Naive thymus-derived CD8-positive, alpha-beta T cell (primary cell): ENCODE measurements at places on chromosomes 4 and X.

DNA sequence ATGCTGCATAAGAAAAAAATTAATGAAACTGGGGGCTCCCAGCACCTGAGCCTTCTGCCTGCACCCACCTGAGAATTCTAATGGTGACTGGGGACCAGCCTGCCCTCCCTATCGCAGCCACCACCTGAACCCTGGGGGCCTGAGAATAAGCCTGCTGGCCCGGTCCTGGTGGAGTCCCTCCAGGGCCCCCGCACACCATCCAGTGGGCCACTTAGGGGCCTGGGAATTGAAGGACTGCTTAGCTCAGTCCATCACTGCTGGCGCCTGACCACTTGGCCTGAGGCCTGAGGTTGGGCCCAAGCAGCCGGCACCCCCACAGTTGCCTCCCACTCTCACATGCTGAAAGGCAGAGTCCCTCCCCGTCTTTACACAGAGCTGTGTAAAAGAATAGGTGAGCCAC, 230.8 kb downstream of the ENOX2 start:
- no peaks in the 10 kb centered on the region for H3K27me3 ChIP-seq
- no peaks in the 10 kb centered on the region for H3K4me1 ChIP-seq
- peaks cover 68% of the 10 kb centered on the region for H3K36me3 ChIP-seq
- H3K4me3 ChIP-seq, result no peak overlapping the region
- H3K27ac ChIP-seq, result no peak overlapping the region
- no peak for DNase-seq

DNA sequence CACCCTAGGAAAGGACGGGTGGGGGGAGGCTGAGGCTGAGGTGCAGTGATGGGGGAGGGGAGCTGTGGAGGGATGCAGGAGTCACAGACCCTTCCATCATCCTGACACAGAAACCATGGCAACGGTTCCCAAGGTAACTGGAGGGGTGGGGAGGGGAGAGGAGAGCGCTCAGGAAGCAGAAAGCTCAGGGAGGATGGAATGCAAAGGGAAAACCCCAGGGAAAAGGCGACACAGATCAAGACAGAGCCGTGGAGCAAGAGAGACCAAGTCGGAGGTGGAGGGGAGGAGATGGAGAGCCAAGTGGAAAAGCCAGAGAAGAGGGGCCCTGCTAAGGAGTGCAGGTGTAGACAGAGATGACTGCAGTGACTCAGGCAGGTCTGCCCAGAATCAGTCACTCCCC, 14.5 kb downstream of the L1CAM start:
- DNase-seq, result no peak
- no peaks in the 10 kb centered on the region for H3K27me3 ChIP-seq
- no peaks in the 10 kb centered on the region for H3K36me3 ChIP-seq
- H3K27ac ChIP-seq, result no peak overlapping the region
- H3K4me1 ChIP-seq, result peaks cover 3% of the 10 kb centered on the region
- no peak overlapping the region for H3K4me3 ChIP-seq

- no peaks in the 10 kb centered on the region for H3K36me3 ChIP-seq
- no peak for DNase-seq
- H3K27ac ChIP-seq, result no peak overlapping the region
Measured at GRCh38 chrX:50622751-50623150, 152.1 kb upstream of the DGKK start.

GRCh38 chrX:37357436-37357835, 8.3 kb downstream of the PRRG1 start:
- DNase-seq, result no peak
- no peak overlapping the region for H3K27ac ChIP-seq
- no peaks in the 10 kb centered on the region for H3K4me1 ChIP-seq
- H3K4me3 ChIP-seq, result no peak overlapping the region
- peaks cover 5% of the 10 kb centered on the region for H3K27me3 ChIP-seq

DNA sequence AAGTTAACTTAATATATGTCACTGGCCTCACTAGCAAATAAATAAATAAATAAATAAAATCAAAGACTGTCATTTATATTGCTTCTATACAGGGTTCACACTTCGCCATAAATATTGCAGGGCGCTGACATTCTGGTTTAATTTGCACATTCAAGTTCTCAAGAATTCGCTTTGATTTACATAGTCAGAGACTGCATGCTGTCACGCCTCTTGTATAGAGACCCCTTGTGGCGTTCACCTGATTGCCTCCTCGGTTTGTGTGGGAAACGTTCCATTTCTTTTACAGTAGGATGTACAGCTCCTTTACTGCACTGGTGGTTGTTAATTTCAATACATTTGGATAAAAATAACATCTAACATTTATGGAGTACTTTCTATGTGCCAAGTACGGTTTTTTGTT, 71.3 kb upstream of the ADGRG2 start:
- no peaks in the 10 kb centered on the region for H3K36me3 ChIP-seq
- peaks cover 1% of the 10 kb centered on the region for H3K27me3 ChIP-seq
- no peak for DNase-seq
- H3K4me1 ChIP-seq, result no peaks in the 10 kb centered on the region
- no peak overlapping the region for H3K27ac ChIP-seq

DNA sequence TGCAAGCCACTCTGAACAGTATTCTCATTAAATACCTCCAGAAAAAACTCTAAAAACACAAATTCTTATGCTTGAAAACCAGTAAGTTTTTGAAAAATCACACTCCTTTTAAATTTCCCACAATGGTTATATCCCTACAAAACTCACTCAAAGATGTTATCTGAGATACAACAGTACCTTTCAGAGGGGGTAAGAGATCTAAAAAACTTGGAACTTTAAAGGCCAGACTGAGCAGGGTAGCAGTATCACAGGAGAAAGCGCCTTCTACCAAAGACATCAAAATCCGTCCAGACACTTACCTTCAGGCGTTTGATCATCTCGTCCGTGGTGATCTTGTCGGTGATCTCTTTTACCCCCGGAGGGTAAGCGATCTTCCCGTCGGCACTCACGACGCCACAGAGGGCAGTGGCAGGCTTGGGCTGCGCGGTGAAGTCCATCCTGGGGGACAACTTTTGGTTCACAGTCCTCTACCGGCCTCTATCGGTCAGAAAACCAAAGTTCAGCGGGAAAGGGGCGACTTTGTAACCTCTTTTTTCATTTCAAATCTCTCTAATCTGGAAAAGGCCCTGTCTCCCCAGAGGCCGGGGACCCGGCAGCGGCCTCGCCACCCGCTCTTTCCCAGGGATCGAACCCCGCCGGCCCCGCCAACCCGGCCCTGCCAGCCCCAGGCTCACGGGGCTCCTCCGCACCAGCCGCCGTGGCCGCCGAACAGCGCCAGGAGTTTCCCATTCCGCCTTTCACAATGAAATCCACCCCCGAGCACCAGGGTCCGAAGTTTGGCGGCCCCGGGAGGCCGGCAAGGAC, 1.4 kb downstream of the PDS5A start:
- H3K4me3 ChIP-seq, result peak overlapping the region; percentile 86
- no peaks in the 10 kb centered on the region for H3K27me3 ChIP-seq
- peaks cover 32% of the 10 kb centered on the region for H3K36me3 ChIP-seq
- peaks cover 29% of the 10 kb centered on the region for H3K4me1 ChIP-seq
- DNase-seq, result peak; percentile 30

DNA sequence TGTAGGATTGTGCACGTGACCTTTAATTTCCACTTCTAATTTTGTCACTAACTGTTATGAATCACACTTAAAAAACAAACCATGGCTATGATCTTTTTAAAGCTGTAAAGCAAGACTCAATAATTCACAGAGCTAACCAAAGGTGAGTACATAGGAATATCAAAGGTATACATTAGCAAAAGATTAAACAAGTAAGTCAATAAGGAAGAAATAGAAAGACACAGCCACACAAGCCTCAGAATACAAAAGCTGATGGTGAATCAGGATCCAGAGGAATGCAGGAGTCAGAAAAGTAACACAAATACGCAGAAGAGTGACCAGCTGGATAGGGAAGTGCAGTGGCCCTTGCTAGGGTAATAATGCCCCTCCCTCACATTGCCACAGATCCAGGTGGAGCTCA, 943.6 kb downstream of the DMD start:
- peaks cover 10% of the 10 kb centered on the region for H3K36me3 ChIP-seq
- no peak for DNase-seq
- no peaks in the 10 kb centered on the region for H3K27me3 ChIP-seq
- no peak overlapping the region for H3K4me3 ChIP-seq
- no peak overlapping the region for H3K27ac ChIP-seq

GRCh38 chrX:125205133-125205917, 114.3 kb upstream of the TEX13C start:
- peaks cover 32% of the 10 kb centered on the region for H3K27me3 ChIP-seq
- H3K4me1 ChIP-seq, result peaks cover 28% of the 10 kb centered on the region
- no peak for DNase-seq
- H3K36me3 ChIP-seq, result no peaks in the 10 kb centered on the region

- no peaks in the 10 kb centered on the region for H3K27me3 ChIP-seq
- no peak overlapping the region for H3K4me3 ChIP-seq
- H3K4me1 ChIP-seq, result peaks cover 11% of the 10 kb centered on the region
- peaks cover 2% of the 10 kb centered on the region for H3K36me3 ChIP-seq
- DNase-seq, result no peak
Measured at GRCh38 chrX:124033821-124034220, 72.3 kb downstream of the STAG2 start.

DNA sequence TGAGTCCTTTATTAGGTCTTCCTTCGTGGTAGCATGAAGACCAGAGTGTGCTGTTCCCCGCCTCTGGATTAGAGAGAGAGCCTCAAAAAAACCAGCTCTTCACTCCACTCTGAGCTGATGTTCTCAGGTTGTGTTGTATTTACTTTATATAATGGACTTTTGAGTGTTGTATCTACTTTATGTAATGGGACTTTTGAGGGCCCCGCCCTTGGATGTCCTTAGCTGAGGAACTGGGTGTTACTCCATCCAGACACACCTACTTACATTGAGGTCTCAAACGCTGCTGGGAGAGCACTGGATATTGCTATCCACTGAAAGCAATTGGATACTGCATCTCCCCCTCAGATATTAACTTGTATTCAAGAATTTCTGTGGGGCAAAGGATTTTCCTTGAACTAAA, 28.2 kb downstream of the ATP8A1 start:
- H3K36me3 ChIP-seq, result peaks cover 8% of the 10 kb centered on the region
- no peaks in the 10 kb centered on the region for H3K27me3 ChIP-seq
- peak overlapping the region; percentile 94 for H3K27ac ChIP-seq
- DNase-seq, result no peak
- peaks cover 84% of the 10 kb centered on the region for H3K4me1 ChIP-seq

- H3K27me3 ChIP-seq, result no peaks in the 10 kb centered on the region
- H3K36me3 ChIP-seq, result no peaks in the 10 kb centered on the region
- no peak for DNase-seq
- no peak overlapping the region for H3K4me3 ChIP-seq
Measured at GRCh38 chrX:34401411-34401810, 255.7 kb downstream of the TMEM47 start.

- no peaks in the 10 kb centered on the region for H3K27me3 ChIP-seq
- H3K27ac ChIP-seq, result no peak overlapping the region
- no peak overlapping the region for H3K4me3 ChIP-seq
- H3K4me1 ChIP-seq, result no peaks in the 10 kb centered on the region
Measured at GRCh38 chrX:132171881-132172280, 44.1 kb upstream of the FRMD7 start.

- no peak overlapping the region for H3K27ac ChIP-seq
- peaks cover 3% of the 10 kb centered on the region for H3K27me3 ChIP-seq
- H3K4me3 ChIP-seq, result no peak overlapping the region
- no peaks in the 10 kb centered on the region for H3K36me3 ChIP-seq
Measured at GRCh38 chr4:182536221-182536811, 293.1 kb downstream of the TENM3 start.

DNA sequence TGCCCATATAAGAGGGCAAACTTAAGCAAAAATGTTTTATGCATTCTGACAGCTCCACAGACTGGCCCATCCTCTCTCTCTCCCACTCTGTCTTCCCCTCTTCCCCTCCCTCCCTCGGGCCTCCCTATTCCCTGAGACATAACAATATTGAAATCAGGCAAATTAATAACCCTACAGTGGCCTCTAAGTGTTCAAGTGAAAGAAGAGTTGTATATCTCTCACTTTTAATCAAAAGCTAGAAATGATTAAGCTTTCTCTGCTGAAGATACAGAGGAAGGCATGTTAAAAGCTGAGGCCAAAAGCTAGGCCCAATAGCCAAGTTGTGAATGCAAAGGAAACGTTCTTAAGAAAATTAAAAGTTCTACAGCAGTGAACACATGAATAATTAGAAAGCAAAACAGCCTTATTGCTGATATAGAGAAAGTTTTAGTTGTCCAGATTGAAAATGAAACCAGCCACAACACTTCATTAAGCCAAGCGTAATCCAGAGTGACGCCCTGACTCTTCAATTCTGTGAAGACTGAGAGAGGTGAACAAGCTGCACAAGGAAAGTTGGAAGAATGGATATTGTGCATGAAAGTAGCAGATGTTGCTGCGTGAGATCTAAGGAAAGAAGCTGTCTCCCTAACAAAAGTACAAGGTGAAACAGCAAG, 54.9 kb downstream of the USO1 start:
- no peaks in the 10 kb centered on the region for H3K27me3 ChIP-seq
- peaks cover 38% of the 10 kb centered on the region for H3K36me3 ChIP-seq
- no peaks in the 10 kb centered on the region for H3K4me1 ChIP-seq

DNA sequence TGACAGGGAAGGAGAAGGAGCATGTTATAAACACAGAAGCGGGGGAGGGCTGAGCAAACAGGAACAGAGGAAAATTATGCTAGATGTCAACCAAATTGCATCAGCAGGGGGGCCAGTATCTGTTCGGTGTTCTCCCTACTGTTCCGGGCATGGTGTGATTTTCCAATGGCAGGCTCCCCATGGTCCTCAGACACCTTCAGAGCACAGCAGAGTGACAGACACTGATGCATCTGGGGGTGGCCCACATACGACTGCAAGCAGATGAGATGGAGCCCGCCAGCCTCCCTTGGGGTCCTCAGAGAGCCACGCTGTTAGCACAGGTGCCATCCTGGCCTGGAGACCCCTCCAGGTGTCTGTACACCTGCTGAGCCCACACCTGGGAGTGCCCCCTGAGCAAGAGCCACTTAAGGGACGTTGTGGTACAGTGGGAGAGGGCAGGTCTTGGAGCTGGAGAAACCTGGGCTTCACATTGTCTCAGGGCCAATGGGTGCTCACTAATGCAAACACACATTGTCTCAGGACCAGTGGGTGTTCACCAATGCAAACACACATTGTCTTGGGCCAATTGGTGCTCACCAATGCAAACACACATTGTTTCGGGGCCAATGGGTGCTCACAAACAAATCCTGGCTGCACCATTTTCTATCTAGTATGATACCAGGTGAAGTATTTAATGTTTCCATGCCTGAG, 95.4 kb downstream of the SLC2A9 start:
- no peaks in the 10 kb centered on the region for H3K36me3 ChIP-seq
- DNase-seq, result no peak
- H3K4me3 ChIP-seq, result no peak overlapping the region
- no peaks in the 10 kb centered on the region for H3K4me1 ChIP-seq
- H3K27ac ChIP-seq, result no peak overlapping the region

DNA sequence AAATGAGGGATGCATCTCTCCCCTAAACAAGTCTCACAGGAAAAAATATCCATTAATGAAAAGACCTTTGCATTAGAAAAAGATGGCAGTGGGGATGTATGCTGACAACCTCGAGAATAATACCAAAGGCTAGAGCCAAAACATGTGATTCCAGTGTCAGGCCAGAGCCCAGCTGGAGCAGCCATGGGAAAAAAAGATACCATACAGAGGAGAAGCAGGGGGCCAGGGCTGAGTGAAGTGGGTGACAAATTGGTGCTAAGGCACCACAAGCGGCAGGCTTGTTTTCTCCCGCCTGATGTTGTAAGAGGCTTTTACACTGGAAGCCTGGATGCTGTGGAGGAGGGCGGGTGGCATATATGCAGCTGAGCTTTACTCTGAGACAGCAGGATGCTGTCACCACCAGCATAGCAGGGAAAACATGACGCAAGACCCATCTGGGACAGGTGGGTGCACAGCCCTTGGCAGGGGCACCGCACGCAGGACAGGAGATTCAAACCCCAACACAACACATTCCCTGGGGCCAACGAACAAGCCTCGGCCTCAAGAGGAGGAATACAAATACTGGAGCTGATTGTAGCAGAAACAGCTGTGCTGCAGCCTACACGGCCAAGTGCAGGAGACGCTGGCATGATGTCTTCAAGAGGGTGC, 91.9 kb downstream of the TSPAN5 start:
- peaks cover 27% of the 10 kb centered on the region for H3K4me1 ChIP-seq
- H3K27ac ChIP-seq, result no peak overlapping the region
- H3K27me3 ChIP-seq, result no peaks in the 10 kb centered on the region
- no peaks in the 10 kb centered on the region for H3K36me3 ChIP-seq
- DNase-seq, result no peak
